Activated CD4-positive, alpha-beta T cell treated with anti-CD3 and anti-CD28 coated beads, Interleukin-2, amount 10 ng/mL, durations not matched to agents 24 days and 14 days (primary cell): ENCODE measurements at places on chromosomes 13 and 19.

- no peak for DNase-seq
Measured at GRCh38 chr19:4939466-4939865, 29.4 kb upstream of the KDM4B start.

DNA sequence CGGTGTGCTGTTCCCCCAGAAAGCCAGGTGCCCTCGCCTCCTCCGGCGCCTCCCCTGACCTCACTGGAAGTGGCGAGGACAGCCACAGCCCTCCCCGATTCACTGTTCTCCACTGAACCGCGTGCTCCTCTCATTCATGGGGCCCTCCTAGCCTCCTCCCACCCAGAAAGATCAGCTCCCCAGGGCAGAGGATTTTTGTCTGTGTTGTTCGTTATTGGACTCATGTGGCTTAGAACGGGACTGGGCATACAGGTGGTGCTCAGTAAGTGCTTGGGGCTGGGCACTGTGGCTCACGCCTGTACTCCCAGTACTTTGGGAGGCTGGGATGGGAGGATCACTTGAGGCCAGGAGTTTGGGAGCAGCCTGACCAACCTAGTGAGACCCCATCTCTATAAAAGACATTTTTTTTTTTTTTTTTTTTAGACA lies 3.8 kb downstream of the PRTN3 start:
- no peak for DNase-seq

- DNase-seq = no peak
Measured at GRCh38 chr19:40320558-40320935, 27.6 kb downstream of the C19orf47 start.

DNA sequence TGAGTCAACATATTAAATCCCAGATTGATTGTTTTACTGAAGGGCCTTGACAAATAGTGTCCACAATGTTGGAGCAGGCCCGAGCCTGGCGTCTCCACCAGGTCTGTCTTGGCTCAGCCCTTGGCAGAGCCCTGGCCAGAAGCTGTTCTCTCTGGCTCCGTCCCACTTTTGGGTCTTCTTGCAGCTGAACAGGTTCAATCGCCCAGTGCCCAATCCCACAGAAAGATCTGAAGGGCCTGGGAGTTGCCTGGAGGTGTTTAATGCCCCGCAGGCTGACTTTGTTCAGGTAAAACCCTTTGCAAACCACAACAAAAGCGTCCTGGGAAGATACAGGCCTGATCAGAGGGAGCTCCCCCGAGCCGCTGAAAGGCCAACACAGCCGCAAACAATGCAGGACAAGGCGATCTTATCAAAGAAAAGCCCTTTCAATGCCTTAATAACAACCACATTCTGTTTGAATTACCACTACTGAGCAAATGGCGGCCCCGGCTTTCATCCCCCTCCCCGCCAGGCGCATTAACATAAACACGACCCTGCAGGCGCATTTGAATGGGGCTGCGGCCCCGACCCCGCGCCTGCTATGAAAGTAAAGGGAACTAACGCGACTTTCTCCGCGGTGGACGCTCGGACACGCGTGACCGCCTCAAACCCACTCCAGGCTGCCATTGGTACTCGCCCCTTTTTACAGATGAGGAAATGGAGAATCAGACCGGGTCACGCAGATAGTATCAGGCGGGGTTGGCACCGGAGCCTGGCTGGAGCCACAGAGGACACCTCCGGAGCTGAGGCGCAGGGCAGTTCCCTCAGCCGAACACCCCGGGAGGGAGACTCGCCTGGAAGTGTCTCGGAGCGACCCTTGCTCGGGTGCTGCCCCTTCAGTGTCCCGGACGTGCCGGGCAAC lies 3.1 kb downstream of the CDX2 start:
- no peak for DNase-seq

GRCh38 chr19:38974624-38975213 lies 823 bp downstream of the FBXO17 start:
- no peak for DNase-seq

GRCh38 chr13:28204043-28204442 lies 65.7 kb downstream of the PAN3 start:
- DNase-seq = no peak

GRCh38 chr19:3243819-3244700 lies 19.6 kb downstream of the CELF5 start:
- peak; percentile 90 for DNase-seq

GRCh38 chr13:52125547-52125946 lies 3.3 kb downstream of the NEK5 start:
- peak; percentile 16 for DNase-seq

DNA sequence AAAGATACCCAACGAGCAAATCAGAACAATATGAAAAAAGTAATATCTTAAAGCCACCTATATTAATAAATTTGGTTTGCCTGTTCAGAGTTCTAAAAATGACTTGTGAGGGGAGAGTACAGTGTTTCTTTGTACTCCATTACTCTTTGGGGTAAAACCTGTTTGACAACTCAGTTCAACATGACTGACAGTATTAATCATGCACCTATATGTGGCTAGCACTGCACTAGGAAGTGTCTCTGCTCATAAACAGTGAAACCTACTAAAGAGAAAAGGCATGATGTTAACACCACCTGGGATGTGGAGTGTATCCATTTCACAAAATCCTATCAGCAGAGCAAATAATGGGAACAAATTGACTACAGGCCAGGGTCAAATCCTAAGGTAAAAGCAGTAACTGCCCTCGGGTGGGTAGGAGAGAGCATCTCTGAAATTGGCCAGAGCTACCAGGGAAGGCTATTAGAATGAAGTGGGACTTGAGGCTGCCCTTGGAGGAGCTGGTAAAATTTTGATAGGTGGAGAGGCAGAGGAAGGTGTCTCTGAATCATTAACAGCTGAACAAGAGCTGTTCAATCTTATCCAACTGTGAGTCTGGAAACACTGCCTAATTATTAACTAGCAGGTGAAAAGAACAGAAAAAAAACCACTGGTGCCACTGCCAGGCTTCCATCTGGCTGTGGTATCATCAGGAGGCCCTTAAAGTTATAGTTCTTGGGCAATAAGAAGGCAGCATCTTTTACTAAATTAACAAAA lies 365.1 kb downstream of the DNAJC15 start:
- no peak for DNase-seq

- no peak for DNase-seq
Measured at GRCh38 chr13:45521297-45521696, 56.6 kb downstream of the COG3 start.

- DNase-seq = peak; percentile 80
Measured at GRCh38 chr19:11421371-11422098, 2.4 kb upstream of the RGL3 start.

- no peak for DNase-seq
Measured at GRCh38 chr19:15577184-15577771, 37.7 kb upstream of the CYP4F8 start.

DNA sequence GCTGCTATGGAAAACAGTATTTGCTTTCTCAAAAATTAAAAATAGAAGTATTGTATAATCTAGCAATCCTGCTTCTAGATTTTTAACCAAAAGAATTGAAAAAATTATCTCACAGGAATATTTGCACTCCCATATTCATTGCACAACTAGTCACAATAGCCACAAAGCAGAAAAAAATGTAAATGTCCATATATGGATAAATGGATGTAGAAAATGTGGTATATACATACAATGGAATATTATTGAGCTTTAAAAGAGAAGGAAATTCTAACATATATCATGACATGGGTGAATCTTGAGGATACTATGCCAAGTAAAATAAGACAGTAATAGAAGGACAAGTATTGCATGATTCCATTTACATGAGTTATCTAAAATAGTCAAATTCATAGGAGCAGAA lies 2753.0 kb downstream of the PCDH9 start:
- no peak for DNase-seq

DNA sequence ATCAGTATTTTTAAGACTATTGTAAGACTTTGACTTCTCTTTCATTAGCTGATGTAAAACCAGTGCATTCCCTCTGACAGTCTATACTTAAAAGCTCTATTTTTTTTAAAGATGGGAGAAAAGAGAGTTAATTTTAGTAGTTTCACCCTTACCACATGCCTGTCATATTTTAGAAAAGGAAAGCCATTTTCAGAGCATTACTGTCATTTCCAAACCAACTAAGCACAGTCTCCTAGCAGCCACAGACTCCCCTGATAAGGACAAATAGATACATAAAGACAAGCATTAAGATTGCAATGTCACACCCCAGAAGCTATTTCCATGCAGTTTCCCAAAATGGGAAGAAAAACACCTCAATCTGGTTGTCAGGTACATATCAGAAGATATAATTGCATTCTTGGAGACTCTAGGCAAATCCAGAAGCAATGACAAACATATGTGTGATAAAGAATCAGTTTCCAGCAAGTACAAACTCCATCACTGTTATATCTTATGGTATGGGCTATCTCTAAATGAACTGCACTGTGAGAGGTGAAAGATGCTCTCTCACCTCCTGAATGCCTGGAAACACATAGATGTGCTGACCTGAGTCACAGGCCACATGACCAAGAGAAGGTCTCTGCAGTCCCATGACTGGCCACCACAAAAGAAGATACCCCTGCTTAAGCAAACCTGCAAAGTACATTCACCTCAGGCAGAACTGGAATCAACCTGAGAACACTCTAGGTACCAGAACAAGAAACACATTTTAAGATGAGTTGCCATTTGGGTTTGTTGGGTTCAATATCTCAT lies 303.3 kb downstream of the POU4F1 start:
- no peak for DNase-seq

GRCh38 chr13:113433391-113433916 lies 19.8 kb downstream of the ADPRHL1 start:
- DNase-seq = no peak

- DNase-seq = no peak
Measured at GRCh38 chr19:38515896-38516295, 82.4 kb downstream of the RYR1 start.
